ENCODE measurements at places on chromosomes 16 and 17. TPM values are rescaled to one million over a fixed set of nuclear protein-coding genes. Genes with fewer than 3 reads are reported as not detected.

DNA sequence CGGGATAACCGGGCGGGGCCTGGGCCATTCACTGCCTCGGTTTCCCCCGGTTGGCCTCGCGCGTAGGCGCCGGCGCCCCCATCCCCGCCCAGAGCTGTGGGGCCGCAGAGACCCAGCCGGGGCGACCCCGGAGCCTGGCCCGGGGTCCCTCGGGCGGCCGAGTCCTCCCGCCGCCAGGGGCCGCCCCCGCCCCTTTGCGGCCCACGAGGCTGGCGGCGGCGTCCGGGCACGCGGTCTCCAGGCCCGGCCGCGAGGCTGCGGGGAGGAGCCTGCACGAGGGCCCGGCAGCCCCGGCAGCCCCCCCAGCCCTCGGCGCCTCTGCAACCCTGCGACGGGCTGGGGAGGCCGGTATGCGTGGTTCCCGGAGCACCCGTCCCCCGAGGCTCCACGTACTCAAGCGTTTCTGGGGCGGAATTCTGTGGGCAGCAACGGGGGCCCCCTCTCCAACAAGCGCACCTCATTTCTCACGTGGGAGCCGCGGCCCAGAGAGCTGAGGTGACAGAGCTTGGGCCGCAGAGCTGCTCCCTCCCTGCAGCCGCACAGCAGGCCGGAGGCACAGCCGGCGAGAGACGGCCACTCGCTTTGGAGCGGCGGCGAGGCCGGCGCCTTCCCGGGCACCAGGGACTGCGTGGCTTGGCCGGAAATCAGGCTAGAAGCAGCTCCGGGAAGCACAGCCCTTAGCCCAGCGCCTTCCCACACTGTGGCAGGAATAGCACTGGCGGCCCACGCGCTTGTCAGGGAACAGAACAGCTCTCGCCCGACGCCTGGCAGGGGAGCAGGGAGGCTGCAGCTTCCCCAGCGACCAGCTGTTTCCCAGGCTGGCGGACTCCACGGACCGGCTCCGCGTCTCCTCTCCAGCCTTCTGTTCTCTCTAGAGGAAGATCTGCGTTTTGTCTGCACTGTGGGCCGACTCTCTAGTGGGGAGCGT lies 867 bp upstream of the LIMD2 start:
- H3K36me3 ChIP-seq, result peaks cover 33% of the 10 kb centered on the region
- H3K4me1 ChIP-seq, result peaks cover 48% of the 10 kb centered on the region
- peak overlapping the region; percentile 85 for H3K27ac ChIP-seq
- H3K4me3 ChIP-seq, result peak overlapping the region; percentile 71
- H3K27me3 ChIP-seq, result no peaks in the 10 kb centered on the region

DNA sequence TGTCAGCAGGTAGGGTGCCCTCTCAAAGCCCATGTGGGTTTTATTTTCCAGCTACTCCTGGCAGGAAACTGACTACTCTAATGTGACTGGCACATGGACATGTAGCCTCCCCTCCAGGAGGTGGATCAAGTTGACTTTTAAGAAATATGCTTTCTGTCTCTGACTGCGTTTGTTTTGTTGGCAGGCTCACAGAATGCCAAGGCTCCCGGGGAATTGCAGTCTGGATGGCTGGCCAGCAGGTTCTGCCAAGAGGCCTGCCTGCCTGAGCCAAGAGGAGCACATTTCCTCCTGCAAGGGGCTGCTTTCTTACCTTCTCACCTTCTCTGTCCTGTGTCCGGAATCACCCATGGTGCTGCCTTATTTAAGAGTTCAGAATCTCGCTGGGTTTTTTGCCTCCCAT lies 217.3 kb upstream of the ERCC4 start:
- no peaks in the 10 kb centered on the region for H3K36me3 ChIP-seq
- H3K27me3 ChIP-seq, result no peaks in the 10 kb centered on the region
- no peaks in the 10 kb centered on the region for H3K4me1 ChIP-seq
- no peak overlapping the region for H3K27ac ChIP-seq
- peak; percentile 28 for DNase-seq

GRCh38 chr17:81349397-81350319 lies 45.6 kb upstream of the BAHCC1 start:
- peaks cover 8% of the 10 kb centered on the region for H3K27me3 ChIP-seq
- peak overlapping the region; percentile 55 for H3K27ac ChIP-seq
- H3K4me3 ChIP-seq, result no peak overlapping the region
- no peak for DNase-seq

GRCh38 chr16:74601126-74601871 lies 5.6 kb downstream of the GLG1 start:
- no peak overlapping the region for H3K27ac ChIP-seq
- peaks cover 18% of the 10 kb centered on the region for H3K4me1 ChIP-seq
- no peak for DNase-seq
- peaks cover 18% of the 10 kb centered on the region for H3K36me3 ChIP-seq
- H3K4me3 ChIP-seq, result no peak overlapping the region

DNA sequence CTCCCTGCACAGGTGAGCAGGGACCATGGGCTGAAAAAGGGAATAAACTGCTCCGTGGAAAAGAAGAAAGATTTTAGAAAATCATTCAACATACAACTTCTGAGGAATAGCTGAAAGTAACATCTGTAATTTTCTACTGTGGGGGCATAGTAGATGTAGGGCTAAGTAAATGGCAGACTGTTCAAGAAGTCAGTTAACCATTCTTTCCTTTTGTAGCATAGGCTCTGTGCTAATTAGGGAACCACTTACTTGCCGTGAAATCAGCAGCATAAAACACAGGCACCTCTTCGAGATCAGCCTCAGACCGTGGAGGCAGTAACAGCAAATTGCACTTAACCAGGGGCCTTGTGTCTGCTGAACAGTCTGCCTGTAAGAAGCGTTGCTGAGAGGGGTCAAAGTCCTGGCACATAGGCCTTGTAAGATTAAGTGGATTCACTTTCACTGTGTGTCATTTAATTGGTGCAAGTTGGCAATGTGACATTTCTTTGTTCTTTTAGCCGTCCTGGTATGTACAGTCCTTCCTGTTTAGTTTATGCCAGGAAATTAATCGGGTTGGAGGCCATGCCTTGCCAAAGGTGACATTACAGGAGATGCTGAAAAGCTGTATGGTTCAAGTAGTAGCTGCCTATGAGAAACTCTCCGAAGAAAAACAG lies 10.4 kb downstream of the COG1 start:
- H3K4me1 ChIP-seq, result peaks cover 23% of the 10 kb centered on the region
- H3K4me3 ChIP-seq, result no peak overlapping the region
- H3K27me3 ChIP-seq, result no peaks in the 10 kb centered on the region
- H3K36me3 ChIP-seq, result peaks cover 68% of the 10 kb centered on the region

The DHX38 gene
- total RNA-seq, result 58.9 TPM

All from stomach (tissue), 19 donors.